Fibroblast of lung (primary cell): ENCODE measurements at places on chromosomes 5 and 9. TPM values are rescaled to one million over a fixed set of nuclear protein-coding genes. Genes with fewer than 3 reads are reported as not detected.

Gene XRCC4
- total RNA-seq: 6.7 and 7.6 TPM in 2 replicates

DNA sequence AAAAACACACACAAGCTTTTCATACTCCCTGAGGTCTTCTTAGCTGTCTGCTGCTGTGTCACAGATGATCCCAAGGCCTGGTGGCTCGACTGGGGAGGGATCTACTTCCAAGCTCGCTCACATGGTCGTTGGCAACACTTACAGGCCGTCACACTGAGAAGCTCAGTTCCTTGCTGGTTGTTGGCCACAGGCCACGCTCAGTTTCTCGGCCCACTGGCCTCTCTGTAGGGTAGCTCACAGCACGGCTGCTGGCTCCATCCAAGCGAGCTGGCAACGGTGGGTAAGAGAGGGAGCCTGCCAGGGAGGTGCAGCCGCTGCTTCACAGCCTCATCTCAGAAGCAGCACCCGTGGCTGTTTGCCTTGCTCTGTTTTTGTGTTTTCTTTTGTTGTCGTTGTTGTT, 43.8 kb upstream of the GFPT2 start:
- no peak for DNase-seq

DNA sequence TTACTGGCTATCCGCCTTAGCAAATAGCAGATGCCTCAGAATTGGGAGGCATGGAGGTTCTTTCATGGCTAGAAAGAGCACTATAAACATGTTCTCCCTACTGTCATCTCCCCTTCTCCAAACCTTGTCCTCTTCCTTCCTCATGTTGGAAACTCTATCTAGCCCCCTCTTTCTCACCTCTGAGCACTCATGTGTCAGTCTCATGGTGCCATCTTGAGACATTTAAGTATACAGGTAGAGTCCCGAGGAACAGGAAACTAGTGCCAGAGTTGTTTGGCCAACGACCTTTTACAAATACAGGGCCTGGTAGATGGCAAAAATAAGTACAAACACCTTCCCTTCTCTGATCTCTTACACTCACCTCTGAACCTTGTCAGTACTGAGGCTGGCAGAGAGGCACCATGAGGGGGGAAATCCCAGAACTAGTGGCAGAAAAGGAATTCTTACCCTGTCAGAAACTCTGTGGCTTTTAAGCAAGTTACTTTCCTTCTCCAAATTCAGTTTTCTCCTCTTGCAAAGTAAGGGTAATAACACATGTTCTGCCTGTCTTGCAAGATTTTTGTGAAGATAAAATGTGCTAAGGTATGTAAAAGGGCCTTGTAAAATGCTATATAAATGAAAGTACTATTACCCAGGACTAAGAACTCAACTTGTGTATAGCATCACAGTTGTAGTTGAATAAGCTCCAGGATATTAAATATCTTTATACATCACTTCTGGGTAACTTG, 94.1 kb upstream of the SNX2 start:
- DNase-seq: no peak

DNA sequence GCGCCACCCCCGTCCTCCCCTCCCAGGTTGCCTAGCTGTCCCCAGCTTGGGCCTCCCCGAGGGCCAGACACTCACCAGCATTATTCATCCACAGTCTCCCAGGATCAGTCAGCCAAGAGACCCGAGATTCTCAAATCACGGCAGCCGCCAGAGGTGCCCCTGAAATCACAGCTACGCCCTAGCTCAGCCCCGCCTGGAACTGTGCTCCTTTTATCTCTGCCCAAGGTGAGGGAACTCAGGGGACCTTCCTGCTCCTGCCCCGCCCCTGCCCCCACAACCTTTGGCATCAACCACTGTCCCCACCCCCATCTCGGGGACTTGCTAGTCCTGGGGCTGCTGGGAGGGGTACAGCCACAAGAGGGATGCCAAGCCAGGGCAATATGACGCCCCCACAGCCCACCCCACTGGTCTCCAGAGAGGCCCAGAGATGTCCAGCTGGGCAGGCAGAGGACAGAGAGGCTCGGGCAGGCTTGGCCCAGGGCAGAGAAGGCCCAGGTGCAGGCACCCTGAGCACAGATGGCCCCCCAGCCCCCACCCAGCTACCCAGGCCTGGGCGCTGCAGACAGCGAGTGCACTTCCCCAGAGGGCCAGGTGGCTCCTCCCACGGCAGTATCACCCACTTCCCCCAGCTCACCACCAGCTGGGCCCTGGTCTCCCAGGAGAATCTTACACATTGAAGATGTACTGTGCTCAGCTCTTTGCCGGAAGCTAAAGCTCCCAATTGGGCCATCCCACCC, at the start of gene FUT7:
Gene FUT7 (minus strand): TSS at position 185 of the 737 bp plus-strand sequence. CDS start 97 bp downstream, at position 88.
- no peak for DNase-seq

DNA sequence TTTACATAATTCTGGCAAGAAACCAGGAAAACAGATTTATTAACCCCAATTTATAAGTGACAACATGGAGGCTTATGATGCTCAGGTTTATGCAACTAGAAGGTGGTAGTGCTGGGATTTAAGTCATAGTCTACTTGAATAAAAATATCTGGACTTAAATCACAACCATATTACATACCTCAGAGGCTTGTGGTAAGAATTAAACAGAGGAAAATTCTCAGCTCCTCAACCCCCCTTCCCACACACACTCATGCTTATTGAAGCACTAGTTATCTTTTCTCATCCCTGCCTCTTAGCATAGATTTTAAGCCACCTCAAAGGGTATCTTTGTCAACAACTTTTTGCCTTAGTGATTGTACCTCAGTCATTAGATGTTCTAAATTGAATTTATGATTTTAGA, 731.0 kb downstream of the PRELID2 start:
- DNase-seq: peak; percentile 8

DNA sequence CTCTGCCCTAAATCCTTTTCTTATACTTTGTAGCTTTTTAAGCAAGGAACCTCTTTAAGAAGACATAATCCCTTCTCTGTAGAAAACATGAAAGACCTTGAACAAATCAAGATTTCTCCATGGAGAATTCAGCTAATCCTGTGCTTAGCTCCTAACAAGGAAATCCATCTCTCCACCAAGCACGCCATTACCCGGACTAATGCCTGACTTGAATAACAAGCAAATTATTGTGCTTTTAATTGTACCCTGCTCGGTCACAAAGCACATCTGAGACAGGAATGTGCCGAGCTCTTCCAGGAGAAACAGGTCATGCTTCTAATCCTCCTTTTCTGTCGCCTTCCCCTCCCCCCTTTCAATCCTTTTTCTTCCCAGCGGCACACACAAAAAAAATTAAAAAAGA, 141.3 kb downstream of the PSAT1 start:
- DNase-seq: no peak

Gene MARVELD2
- total RNA-seq: 1.3 and 2.5 TPM in 2 replicates

GRCh38 chr5:39465097-39465496, 40.3 kb upstream of the DAB2 start:
- DNase-seq: no peak

Gene MELK
- 6.2 and 14.2 TPM in 2 replicates for total RNA-seq

DNA sequence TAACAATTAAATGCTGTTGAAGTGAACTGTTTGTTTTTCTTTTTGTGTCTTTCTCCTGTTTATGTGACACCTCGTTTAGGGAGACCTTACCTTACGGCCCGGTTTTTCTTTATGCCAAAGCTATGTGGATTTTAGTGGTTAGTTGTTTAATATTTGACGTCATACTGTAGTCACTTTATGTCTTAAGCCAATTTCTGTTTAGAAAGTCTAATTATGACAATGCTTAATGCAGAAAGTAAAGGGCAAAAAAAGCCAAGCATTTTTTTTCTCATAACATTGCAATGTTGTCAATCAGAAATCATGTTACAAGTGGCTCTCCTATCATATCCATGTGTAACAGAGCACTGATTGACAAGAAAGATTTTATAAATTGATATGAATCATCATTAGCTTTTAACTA, 442.5 kb upstream of the ARRDC3 start:
- DNase-seq: no peak

- peak; percentile 3 for DNase-seq
These were observed 33.9 kb upstream of the MAN2A1 start for GRCh38 chr5:109655841-109656240.

DNA sequence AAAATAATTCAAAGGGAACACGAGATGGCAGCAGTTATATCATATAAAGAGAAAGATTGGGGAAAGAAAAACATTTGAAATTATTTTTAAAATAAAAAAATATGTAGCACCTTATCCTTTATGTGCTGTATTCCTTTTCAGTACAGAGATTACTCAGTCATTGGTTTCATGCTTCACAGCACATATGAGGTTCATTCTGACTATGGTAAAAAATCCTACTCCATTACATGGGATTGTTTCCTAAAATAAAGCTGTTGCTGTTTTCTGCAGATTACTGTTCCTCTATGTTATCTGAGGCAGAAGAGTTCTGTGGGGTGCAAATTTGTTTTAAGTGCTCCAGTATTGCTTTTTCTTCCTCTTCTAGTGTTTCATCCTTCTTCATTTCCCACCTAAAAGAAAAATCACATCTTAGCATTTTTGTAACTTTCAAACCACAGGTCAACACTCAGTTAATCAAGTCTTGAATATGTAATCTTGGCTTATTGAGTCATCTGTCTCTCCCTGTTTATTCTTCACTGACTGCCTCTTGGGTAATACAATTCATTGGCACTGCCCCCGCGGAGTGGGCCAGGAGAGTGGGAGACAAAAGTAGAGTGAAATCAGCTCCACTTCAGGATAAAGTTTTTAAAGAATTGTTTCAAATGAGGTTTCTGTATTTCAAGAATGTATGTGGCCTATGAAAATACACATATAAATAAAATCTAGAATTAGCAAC, 412.5 kb upstream of the POU5F2 start:
- peak; percentile 76 for DNase-seq

- DNase-seq: no peak
These were observed 19.8 kb downstream of the BRINP1 start for GRCh38 chr9:119349351-119349825.

- DNase-seq: peak; percentile 84
These were observed 163.4 kb downstream of the GAS1 start for GRCh38 chr9:86783884-86784283.

DNA sequence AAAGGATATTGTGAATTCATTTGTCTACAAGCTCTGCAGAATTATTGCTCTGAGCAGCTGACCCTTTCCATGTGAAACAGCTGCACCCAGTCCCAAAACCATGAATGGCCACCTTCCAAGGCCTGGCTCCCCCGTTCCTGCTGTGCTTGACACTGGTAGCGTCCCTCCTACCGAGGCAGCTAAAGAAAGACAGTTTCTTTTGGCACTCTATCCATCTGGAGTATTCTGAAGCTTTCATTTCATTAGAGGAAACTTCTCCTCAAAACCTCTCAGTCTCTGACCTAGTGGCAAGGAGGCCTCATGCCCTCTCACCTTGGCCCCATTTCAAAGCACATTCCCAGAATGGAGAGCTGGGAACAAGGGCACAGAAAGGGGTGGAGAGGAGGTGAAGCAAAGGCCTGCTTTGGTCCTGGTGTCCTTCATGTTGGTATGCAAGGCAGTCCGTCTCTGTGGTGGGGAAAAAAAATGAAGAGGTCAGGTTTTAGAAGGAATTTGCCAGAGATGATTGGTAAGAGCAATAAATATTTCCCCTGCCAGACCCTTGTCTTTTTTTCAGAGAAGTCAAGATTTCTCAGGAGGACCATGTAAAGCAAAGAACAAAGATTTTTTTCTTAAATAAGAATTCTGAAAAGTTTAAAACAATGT, 232.0 kb downstream of the RFK start:
- peak; percentile 69 for DNase-seq

GRCh38 chr9:73845954-73846690, 651.0 kb upstream of the RORB start:
- no peak for DNase-seq

DNA sequence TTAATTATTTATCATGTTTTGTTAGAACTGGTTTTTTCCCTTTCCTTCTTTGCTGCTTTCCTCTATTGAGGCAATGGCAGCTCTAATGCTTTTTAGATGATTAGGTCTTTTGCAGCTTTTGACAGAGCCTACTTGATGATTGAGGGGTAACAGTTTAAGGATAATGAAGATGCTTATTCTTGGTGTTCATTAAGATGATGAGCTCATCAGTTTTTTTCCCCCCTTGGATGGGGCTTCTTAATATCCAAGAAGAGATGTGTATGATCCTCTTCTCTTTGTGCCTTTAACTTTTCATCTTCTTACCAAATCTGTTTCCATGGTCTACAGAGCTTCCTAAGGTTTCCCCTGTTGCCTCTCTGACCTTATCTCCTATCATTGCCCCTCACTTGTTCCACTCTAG, 15.8 kb downstream of the RBM27 start:
- no peak for DNase-seq

- DNase-seq: no peak
These were observed 65.7 kb upstream of the SHB start for GRCh38 chr9:38134611-38135237.

DNA sequence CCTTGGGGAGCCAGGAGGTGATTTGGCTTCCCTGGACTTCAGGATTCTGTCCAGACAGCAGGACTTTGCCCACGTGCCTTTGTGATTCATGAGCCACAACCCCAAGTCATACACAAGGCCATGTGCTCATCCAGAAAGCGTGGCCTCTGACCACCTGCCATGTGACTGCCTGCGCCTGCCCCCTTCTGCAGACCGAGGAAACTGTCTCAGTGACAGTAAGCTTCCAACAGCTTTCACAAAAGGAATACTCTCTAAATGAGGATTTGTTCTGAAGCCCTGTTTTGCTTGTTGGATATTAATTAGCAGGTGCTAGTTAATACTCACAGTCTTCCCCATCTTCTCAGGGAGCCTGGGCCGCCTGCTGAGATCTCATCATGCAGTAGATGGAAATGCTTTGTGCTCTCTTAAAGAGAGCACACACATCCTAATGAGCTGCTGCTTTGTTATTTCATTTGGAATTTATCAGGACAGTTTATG, 36.9 kb upstream of the ANGPTL2 start:
- peak; percentile 92 for DNase-seq

- no peak for DNase-seq
These were observed 3.4 kb upstream of the COL15A1 start for GRCh38 chr9:98940276-98940675.
